ENCODE measurements at places on chromosomes 13 and 19.
A peak's percentile ranks its signal among the peaks of the same experiment; 100 is the strongest.

- no peak for DNase-seq
Measured at GRCh38 chr19:15124572-15125231, 17.5 kb downstream of the SYDE1 start.

GRCh38 chr19:42140125-42140754, 8.0 kb upstream of the POU2F2 start:
- DNase-seq = peak; percentile 82

- no peak for DNase-seq
Measured at GRCh38 chr19:35214766-35215422, 13.6 kb downstream of the FAM187B start.

DNA sequence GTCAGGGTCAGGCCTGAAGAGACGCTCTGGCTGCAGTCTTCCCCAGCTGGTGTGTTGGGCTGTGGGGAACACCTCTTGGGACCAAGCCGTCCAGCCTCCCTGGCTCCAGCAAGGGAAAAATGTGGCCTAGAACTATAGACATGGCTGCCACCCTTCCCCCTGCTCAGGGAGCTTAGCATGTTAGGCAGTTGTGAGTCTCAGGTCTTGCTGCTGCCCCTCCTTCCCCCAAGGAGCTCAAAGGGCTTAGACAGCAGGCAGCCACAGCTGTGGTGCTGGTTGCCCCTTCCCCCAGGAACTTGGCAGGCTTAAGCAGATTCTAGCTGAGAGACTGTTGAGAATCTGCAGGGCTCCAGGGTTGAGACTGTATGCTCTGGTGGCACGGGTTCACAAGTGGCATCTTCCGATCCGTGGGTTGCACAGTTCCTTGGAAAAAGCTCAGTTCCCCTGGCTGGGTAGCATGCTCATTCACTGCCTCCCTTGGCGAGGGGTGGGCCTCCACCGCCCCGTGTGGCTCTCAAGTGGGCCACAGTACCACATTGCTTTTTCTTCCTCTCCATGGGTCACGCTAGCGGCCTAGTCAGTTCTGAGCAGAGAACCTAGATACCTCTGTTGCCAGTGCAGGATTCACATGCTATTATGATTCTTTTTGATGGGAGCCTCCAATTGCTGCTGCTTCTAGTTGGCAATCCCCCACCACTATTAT, 1258.6 kb downstream of the OLFM4 start:
- DNase-seq = no peak

DNA sequence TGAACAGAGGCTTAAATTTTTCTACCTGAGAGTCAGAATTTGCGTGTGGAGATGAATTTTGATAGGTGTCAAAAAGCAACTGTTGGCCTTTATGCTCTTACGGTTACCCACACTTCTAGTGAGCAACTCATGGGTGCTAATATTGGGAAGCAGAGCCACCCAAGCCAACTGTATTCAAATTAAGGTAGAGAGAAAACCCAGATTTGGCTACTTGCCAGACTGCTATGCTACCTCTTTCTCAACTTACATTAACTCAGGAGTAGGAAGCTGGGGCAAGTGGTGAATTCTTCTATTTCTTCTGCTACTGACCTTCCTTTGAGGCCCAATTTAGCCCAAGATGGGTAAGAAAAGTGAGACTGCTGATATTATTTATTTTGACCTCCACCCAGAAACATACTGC, 83.9 kb downstream of the OLFM4 start:
- DNase-seq = no peak

DNA sequence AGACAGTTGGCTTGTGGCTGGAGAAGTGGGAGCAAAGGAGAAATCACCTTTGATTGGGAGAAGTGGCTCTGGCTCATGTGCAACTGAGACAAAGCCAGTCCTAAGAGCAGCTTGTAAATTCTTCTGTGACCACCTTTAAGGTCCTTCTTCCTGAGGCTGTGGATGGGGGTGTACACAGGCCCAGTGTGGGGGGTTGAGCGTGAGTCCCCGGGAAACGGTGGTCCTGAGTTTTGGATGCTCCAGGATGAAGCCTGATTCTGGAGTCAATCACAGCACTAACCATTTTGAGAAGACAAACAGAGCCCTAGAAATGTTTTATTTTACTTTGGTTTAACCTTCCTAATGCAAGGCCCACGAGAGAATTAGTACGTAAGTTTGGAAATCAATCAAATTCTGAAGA, 3.9 kb upstream of the CEBPA start:
- no peak for DNase-seq

DNA sequence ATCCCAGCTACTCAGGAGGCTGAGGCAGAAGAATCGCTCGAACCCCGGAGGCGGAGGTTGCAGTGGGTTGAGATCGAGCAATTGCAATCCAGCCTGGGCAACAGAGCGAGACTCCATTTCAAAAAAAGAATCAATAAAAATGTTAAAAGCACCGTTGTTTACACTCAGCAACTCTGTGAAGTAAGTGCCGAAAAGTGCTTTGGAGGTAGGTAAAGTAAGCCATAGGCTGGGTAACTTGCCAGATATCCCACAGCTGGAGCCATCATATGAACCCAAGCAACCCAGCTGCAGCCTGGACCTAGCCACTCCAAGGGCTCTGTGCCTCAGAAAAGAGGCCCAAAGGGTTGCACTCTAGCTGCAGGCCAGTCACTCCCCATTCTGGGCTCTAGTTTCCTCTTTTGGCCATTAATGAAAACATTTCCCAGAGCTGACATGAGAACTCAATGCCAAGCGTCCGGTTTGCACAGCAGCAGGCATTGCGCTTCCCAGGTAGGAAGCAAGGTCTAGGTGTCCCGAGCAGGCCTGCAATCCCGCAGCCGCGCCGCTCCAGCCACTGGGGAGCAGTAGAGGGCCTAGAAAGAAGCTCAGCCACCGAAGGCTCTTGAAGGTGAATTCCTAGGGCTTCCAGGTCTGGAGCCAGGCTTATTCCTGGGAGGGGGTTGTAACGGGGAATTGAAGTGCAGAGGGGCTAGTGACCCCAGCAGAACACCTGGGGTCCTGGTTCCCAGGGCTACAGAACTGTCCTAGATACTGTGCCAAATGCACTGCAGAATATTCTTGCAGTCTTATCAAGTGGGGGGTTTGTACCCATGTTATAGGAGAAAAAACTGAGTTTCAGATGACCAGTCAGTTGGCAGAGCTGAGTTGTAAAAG, 4.1 kb upstream of the CD79A start:
- peak; percentile 90 for DNase-seq

DNA sequence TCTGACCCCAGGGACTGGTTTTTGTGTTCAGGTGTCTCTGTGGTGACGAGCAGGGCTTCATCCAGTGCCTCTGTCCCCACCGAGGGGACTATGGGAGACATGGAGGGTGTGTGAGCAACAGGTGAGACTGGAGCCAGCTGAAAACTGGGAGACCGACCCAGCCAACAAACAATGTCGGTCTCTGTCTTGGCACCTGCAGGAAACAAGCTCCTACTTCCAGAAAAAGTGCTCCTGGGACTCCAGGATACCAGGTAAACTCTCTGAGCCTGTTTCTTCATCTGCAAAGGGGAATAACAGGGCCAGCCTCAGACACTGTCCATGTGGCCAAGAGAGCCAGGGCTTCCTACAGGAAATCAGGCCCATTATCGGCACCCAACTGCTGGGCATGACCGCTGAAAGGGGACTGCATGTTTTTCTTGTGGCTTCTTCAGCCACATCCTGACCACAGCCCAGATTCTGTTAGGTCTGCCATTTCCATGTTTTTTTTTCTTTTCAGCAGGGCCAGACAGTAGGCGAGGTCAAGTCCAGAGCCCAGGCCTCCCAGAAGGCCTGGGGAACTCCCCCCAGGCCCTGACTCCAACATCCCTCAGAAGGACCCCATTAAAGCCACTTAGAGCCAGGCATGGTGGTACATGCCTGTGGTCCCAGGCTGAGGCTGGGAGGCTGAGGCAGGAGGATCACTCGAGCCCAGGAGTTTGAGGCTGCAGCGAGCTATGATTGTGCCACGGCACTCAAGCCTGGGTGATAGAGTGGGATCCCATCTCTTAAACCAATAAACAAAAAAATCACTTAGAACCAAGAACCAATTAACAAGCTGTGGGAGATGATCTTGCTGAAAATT, 836 bp upstream of the BST2 start:
- peak; percentile 80 for DNase-seq

- no peak for DNase-seq
Measured at GRCh38 chr19:14616407-14616806, 33.5 kb downstream of the CLEC17A start.

- DNase-seq = no peak
Measured at GRCh38 chr13:108586826-108587225, 42.6 kb upstream of the MYO16 start.

GRCh38 chr13:99434258-99434788, 66.9 kb upstream of the TM9SF2 start:
- DNase-seq = peak; percentile 90

- no peak for DNase-seq
Measured at GRCh38 chr19:2727640-2727944, 6.4 kb upstream of the DIRAS1 start.

DNA sequence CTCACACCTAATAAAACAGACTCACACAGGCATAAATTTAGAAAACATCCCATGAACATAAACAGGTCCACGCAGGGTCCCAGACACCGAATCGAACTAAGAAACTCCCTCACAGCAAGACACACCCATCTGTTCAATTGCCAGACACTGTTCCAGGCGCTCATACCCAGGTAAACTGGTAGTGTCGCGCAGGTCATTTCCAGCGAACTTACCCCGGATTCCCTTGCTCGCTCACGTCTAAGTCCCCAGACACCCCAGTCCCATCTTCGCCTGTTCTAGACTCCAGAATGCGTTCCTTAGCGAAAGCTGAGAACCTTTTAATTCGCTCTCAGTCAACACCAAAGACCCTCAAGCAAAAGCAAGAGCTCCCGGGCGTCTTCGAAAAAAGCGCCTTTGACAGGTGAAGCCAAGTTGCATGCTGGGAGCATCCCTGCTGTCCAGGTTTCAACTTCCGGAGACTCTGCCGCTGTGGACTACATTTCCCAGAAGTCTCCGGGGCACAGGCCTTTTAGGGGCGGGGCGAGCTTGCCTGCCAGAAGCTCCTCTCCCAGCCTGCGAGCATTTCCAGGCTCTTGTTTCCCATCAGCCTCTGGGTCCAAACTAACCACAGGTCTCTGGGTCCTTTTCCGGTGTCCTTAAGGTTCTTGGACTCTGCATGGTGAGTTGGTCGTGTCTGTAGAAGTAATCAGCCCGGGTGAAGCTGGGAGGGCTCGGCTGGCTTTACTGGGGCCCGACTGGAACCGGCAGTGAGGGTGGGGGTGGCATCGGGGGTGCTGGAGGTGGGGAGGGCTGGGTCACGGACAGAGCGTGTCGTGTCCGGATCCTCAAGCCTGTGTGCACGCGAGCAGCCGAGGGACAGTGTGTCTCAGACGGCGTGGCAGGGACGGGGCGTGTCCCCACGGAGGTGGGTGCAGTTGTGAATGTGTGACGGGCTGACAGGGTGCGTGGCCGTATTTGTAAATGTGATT, at the start of gene ZNF283:
ZNF283 (plus strand) TSS at position 535 of the 968 bp plus-strand sequence. CDS start 6,184 bp downstream, outside the sequence.
- peak; percentile 95 for DNase-seq

- DNase-seq = no peak
Measured at GRCh38 chr13:30108216-30108912, 199.0 kb downstream of the KATNAL1 start.

DNA sequence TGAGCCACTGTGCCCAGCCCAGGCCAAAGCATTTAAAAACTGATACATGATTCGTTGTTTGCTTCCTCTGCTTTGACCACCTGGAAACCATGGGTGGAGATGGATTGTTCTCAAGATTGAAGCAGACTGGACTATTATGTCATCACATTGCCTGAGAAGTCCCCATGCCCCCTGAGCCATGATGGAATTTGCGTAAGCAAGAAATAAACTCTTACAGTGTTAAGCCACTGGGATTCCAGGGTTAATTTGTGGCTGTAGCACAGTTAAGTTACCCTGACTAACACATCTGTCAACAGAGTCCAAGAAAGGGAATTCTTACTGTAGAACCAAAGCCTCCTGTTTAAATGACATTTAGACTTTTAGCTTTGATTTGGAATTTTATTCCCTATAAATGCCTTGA, 19.4 kb upstream of the DHRS12 start:
- no peak for DNase-seq

- no peak for DNase-seq
Measured at GRCh38 chr19:35170359-35171061, 16.0 kb downstream of the FXYD5 start.

DNA sequence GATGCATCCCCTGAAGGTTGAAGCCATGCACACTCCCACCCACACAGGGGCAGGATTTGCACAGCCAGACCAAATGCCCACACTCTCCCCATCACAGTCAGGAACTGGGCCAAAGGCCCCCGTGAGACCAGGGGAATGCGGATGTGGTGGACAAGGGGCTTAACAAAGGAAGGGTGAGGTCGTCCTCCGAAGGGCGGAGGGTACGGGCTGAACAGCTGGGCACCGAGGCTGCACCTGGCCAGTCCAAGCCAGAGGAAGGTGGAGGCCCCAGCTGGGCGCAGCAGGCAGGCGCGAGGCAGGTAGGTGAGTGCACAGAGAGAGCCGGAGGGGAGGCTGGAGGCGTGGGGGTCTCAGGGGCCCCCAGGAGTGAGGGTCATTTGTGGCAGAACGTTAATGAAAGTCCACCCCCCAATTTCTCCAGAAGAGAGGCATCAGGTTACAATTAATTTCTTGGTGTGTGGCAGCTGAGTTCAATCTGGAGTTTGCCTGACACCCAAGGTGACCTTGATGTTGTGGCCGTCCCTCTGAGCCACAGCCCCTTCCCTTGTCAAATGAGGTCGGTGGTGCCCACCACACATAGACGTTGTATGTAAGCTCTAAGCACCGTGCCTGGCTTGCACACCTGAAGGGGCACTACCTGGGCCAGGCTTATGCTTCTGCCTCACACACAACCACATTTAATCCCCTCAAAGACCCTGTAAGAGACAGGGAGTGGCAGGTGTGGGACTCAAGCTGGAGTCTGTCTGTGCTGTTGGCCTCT, 2.9 kb downstream of the KLK15 start:
- no peak for DNase-seq

DNA sequence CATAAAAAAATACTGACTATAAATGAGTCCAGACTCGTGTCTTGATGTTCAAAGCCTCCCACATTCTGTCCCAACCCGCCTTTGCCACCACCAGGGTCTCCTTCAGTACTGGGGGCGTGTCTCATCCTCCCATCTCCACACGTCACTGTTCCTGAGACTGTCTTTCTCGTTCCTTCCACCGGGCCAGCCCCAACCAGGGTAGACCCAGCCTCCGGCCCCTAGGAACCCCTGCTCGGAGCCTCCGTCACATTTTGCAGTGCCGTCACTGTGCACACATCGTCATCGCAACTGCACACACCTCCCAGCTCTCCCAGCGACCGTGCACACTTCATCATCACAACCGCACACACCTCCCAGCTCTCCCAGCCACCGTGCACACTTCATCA, 73.4 kb downstream of the SPACA7 start:
- no peak for DNase-seq

DNA sequence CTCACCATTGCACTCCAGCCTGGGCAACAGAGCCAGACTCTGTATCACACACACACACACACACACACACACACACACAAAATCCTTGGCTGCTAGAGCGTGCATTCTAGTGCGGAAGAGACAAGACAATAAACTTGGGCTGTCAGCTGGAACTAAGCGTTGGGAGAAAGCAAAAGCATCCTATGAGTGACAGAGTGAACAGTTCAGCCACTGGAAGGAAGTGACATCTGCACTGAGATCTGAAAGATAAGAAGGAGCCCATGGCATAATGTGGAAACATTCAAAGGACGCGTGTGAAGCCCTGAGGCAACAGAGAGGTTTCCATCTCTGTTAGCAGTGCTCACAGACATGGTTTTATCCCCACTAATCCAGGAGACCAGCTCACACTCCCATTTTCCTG, 3.5 kb upstream of the SLC1A5 start:
- peak; percentile 87 for DNase-seq

GRCh38 chr13:79782541-79783205, 301.7 kb downstream of the NDFIP2 start:
- no peak for DNase-seq

All from activated CD4-positive, alpha-beta T cell treated with anti-CD3 and anti-CD28 coated beads, Interleukin-2, amount 10 ng/mL, durations not matched to agents 24 days and 14 days (primary cell).